ENCODE measurements at places on chromosomes 16 and 17. TPM values are rescaled to one million over a fixed set of nuclear protein-coding genes. Genes with fewer than 3 reads are reported as not detected.

- DNase-seq = peak; percentile 5
Observed at GRCh38 chr17:48100160-48100559, 1.1 kb downstream of the CBX1 start.

DNA sequence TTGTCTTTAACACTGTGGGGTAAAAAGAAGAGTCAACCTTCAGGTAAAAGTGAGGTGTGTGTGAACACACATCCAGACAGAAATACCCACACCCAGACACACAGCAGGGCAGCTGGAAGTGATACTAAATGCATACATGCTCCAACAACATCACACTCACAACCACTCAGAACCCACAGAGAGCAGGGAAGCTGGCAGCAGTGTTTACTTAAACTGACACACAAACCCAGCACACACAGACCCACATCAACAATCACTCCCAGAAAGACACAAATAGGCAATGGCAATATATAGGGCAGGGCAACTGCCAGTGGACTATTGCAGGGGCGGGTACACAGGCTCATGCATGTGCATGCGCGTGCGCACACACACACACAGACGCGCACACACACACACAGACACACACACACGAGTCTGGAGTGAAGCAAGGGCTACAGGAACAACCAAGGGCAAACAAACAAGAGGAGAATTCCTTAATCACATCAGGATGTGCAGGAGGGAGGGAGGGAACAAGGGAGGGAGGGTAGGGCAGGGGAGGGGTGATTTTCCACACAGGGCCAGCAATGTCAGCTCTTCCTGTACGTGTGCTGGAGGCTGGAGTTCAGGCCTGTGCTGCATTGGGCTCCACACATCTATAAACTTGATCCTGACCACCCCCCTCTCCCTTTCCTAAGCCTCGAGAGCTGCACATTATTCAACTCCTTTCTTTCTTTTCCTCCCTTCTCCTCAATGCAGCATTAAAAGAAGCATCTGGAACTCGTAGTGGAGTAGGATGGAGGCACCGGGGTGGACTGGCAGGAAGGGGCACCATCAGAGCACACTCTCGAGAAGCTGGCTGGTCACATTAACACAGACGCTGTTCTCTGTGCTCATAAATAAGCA is 30.1 kb downstream of the HIC1 start:
- DNase-seq = peak; percentile 58

GRCh38 chr16:49562228-49562627 is 188.6 kb downstream of the C16orf78 start:
- no peak for DNase-seq

DNA sequence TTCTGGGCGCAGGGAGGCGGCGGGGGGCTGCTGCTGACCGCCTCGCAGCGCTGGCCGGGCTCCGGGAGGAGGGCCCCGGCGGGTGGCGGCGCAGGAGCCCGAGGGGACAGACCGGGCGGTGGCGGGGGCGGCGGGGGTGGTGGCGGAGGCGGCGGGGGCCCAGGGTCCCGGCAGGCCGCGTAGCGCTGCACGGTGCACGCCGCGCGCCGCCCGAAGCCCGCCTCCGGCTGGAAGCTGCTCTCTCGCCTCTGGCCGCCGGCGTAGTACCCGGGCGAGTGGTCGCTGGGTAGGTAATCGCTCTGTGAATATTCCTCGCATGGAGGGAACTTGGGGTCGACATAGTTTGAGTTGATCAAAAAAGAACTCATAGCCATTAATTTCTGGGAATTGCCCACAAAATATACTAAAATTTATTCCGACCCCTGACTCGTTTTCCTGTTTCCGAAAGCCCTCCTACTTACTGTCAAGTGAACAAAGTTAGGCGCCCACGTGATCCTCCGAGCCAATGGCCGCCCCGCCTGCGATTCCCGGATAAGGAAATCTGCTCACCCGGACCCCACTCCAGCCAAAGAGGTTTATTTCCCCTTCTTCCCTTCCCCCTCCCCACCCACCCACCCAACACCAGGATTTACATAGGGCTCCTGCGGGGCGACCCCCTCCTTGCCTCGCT is at the start of gene HOXB4:
Gene HOXB4, minus strand, starts transcription at position 405 of the 670 bp plus-strand sequence. Its CDS starts 31 bp downstream, at position 374.
- DNase-seq = peak; percentile 75

DNA sequence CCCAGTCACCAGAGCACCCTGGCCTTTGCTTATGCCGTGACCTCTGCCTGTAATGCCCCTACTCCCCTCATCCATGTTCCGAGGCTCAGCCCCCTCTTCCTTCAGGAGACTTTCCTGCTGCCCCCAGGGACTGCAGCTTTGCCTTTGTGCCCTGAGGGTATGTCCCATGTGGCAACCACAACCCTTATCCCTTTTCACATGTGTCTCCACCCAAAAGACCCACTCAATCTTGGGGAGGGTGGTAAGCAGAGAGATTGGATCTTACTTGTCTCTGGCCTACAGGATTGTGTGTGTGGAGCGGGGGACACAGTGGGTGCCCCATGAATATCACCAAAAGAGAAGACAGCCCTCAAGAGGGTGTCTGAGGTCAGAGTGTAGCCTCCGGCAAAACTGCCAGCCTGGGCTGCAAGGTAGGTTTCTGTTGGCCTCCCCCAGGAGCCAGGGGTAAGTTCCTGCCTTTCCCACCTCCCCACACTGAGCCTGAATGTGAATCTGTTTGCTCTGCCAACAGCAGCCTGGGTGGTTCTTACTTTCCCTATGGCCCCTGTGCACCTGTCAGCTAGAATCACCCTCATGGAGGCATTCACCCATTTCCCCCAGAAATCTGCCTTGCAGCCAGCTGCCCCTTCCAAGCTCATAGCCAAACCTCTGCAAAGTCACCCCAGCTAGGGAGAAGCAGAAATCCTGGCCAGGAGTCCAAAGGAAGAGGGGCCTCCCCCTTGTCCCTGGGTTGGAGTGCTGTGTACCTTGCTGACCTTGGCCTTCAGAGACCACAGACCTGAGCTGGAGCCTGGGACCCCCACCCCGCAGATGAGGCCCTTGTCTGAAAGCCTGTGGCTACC is 11.5 kb upstream of the C17orf113 start:
- DNase-seq = no peak

- no peak for DNase-seq
Observed at GRCh38 chr17:44147812-44148211, 6.1 kb downstream of the HROB start.

DNA sequence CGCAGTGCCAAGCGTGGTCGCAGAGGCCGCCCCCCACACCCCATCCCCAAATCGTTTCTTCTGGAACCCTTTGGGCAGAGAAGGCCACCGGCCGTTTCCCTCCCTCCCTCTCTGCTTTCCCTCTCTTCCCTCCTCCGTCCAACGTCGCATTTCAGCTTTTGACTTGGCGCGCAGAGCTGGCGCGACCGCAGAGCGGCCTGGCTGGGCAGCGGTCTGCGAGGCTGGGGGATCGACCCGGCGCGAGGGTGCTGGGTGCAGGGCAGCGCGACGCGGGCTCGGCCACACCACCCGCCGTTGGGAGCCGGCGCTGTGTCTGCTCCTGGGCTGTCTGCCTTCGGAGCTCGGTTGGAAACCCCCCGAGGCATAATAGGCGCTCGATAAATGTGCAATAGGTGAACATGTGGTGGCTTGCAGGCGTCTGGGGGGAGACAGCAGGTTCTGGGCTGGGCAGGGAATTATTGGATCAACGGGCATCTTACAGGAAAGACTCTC is 2.8 kb upstream of the NTN3 start:
- peak; percentile 63 for DNase-seq

DNA sequence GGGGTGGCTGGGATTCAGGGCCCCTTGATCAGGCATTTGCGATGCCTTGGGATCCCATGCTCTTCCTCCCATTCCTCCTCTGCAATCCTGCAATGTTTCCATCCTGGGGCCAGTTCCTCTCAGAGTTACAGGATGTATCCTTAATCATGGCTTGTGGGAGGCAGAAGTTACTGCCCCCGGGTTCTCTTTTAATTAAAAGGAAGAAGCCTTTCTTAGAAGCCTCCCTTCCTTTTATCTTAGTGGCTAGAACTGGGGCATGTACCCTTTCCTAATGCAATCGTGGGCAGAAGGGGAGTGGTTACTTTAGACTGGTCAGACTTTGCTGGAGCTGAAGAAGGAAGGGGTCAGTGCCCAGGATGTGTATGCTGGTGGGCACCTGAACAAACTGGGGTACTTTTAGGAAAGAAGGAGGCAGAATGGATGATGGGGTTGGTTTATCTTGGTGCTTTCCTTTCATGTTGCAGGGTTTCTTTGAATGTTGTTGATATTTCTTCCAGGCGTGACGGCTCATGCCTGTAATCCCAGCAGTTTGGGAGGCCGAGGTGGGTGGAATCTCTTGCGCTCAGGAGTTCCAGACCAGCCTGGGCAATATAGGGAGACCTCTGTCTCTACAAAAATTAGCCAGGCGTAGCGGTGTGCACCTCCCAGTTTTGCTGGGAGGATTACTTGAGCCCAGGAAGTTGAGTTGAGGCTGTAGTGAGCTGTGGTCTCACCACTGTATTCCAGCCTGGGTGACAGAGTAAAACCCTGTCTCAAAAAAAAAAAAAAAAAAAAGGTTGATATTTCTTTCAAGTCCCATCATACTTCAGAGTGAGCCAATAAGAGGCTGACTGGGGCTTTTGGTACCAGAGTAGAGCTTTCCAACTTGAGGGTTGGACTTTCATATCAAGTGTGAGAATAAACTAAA is 13.2 kb upstream of the SPN start:
- DNase-seq = no peak

- peak; percentile 97 for DNase-seq
Observed at GRCh38 chr17:80826955-80827645, 164.5 kb upstream of the CHMP6 start.

- peak; percentile 87 for DNase-seq
Observed at GRCh38 chr16:86383488-86384262, 126.7 kb upstream of the FOXF1 start.

DNA sequence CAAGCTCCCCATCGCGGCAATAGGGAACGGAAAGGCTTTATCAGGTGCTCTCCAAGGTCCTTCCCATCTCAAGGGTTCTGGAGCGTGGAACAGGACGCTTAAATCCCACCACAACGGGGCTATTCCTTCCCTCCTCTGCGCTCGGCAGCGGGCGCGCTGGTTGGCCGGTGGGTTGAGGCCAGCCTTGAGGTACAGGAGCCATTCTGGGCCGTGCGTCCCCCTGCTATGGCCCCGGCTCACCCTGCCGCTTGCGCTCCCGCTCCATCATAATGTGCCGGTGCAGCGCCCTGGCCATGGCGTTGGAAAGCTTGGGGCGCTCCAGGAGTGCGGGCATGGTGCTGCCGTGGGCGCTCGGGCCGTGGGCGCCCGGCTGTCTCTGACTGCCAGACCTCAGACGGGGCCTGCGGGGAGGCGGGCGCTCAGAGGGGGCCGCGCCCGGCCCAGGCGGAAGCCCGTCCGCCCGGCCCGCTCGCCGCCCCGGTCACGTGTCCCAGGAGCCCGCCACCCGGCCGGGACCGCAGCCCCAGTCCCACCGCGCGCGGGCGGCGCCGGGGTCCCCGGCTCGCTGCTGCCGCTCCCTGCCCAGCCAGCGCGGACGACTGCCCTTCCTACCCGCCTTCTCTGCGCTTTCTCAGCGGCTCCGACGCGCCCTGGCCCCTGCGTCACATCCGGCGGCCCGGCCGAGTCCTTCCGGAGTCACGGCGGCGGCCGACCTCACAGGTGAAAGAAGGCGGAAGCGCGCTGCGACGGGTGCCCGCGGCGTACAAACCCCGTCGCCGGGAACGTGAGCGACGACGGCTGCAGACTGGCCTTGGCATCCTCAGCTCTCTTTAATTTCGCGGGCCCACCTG is at the start of gene GPS2:
Gene GPS2, minus strand, starts transcription at position 642 of the 851 bp plus-strand sequence. Its CDS starts 308 bp downstream, at position 334.
- DNase-seq = peak; percentile 95

GRCh38 chr17:28812748-28813377 is 29.7 kb downstream of the FAM222B start:
- DNase-seq = no peak

TMC7 gene
- total RNA-seq = 1.9 TPM

CDC42EP4 gene
- 39.7 TPM for total RNA-seq

RND2 gene
- not detected for total RNA-seq

CMTM2 gene
- not detected for total RNA-seq

CACNA1H gene
- 0.06 TPM for total RNA-seq
